ENCODE measurements at places on chromosomes 3 and 15.

DNA sequence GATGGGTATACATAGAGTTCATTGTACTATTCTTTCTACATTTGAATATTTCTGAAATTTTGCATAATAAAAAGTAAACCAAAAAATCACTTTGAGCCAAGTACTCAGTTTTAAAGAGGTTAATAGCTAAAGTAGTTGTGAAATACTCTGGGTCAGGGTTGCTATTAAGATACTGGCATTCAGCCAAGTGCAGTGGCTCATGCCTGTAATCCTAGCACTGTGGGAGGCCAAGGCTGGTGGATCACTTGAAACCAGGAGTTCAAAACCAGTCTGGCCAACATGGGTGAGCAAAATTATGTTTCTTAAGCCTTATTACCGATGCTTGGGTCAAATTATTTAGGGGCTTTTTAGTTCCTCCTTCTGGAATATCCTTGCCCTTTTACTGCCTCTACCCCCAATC, 122.0 kb upstream of the MELTF start:
- DNase-seq = no peak

DNA sequence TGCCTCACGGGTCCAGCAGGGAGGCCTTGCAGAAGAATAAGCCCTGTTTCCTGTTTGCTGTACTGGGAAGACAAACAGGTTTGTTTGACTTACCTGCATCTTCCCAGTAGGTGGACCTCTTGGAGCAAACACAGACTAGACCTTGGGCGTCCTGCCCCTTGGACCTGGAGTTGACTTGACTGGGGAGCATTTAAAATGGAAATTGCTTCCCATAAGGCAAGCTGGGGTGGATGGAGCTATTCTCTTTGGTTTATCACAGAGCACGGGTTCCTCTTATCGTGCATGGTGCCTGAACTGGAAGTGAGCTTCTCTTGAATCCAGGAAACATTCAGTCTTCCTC, 151.4 kb downstream of the RPLP1 start:
- no peak for DNase-seq

- DNase-seq = no peak
Measured at GRCh38 chr15:62765916-62766315, 276.6 kb upstream of the TPM1 start.

GRCh38 chr3:123421353-123422174, 27.3 kb downstream of the ADCY5 start:
- DNase-seq = no peak

GRCh38 chr3:127394984-127395662, 107.3 kb upstream of the PRR20G start:
- no peak for DNase-seq

GRCh38 chr15:100703032-100703578, 100.7 kb downstream of the ASB7 start:
- DNase-seq = no peak

- DNase-seq = no peak
Measured at GRCh38 chr3:46492890-46493547, 4.8 kb upstream of the RTP3 start.

DNA sequence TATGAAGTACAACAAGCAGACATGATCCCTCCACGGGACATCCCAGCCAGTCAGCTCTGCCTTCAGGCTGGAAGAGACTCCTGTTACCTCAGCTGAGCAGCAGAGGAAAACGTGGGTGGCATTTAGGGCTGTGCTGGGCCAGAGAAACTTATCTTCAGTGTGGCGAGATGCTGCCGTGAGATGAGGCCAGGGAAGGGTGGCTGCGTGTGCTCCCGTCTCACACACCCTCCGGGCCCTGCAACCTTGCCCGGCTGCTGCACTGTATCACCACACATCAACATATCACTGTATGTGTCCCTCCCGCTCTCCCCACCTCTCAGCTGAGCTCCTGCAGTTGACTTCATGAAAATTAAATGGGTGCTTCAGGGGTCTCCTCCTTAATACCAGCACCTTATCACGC, 23.4 kb downstream of the BMF start:
- no peak for DNase-seq

- DNase-seq = no peak
Measured at GRCh38 chr3:43349716-43350115, 63.4 kb downstream of the SNRK start.

DNA sequence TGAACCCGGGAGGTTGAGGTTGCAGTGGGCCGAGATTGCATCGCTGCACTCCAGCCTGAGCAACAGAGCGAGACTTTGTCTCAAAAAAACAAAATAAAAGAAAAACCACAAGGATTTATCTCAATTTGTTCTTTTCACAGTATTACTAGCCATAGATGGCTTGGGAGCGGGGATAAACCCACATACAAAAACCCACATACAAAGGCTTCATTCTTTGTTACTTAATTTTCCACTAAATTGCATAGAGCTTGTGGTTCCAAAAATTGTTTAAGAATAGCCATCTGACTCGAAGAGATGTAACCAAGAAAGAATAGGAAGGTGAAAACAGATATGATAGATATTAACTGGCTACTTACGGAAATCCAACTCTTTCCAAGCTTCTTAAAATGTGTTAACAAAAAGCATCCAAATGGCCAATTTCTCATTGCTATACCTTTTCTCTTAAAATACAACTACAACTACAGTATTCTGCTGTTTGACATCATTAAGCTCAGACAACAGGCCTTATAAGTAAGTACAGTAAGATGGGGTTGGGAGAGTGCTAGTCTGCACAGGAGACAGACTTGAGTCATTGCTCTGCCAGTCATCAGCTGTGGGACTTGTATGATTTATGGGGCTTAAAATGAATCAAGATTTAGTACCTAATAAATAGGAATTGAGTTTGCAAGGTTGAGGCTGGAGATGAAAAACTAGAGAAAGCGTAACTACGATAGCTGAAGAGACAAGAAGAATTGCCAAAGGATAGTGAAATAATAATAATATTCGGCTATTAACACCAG, 96.6 kb upstream of the PLXND1 start:
- no peak for DNase-seq

DNA sequence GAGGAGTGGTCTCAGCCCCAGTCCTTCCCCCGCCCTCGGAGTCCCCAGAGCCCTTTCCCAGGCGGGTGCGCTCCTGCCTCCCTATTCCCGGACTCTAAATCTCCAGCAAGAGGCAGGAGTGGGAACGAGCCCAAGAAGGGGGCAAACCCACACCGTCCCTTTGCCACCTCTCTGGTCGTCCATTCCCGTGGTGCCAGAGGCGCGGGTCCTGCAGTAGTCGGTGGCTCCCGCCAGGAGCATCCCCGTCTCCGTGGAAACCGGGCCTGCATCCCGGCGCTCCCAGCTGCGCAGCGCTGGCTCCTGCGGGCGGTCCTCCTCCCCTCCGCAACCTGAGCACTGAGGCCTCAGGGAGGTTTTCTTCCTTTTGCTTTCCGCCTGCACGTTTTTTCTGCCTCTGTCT, 44.8 kb downstream of the LHFPL4 start:
- DNase-seq = no peak
